ENCODE measurements at places on chromosomes 1 and 21.

GRCh38 chr1:212188599-212189351, 96.4 kb upstream of the PPP2R5A start:
- DNase-seq: no peak

- DNase-seq: no peak
These were observed 69.4 kb upstream of the MORC3 start for GRCh38 chr21:36250423-36251075.

DNA sequence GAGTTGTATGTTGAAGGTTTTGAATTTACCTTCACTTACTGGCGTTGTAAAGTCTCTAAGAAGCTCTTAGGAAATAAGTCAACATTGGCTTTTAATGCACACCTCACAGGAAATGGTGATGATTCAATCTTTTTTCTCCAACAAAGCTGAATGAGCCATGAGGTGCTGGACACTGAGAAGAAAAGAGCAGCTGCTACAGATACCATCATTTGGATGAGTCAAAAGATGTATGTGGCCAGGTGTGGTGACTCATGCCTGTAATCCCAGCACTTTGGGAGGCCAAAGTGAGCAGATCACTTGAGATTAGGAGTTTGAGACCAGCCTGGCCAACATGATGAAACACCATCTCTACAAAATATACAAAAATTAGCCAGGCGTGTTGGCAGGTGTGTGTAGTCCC, 3.3 kb upstream of the IL23R start:
- DNase-seq: no peak

GRCh38 chr1:43300378-43301094, at the start of gene TIE1:
TSS of gene TIE1 (plus strand) at chr1:43300982. CDS start at chr1:43301072, 90 bp downstream.
- DNase-seq: no peak

- DNase-seq: no peak
These were observed 12.9 kb upstream of the SLAMF7 start for GRCh38 chr1:160726114-160726497.

DNA sequence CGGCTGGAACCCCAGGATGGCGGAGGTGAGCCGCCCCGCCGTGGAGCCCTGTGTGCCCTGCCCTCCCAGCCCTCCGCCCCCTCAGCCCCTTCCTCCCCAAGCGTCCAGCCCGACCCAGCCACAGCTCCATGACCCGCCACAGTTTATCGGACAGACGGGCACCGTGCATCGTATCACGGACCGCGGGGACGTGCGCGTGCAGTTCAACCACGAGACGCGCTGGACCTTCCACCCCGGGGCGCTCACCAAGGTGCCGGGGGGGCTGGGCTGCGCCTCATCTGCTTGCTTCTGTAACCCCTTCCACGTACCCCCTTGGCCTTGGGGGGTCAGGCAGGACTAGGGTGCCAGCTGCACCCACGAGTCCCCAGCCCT, 6.6 kb upstream of the MMP23B start:
- no peak for DNase-seq

- no peak for DNase-seq
These were observed at the start of gene MINDY1 for GRCh38 chr1:151006327-151007052. TSS of gene MINDY1 (minus strand) at chr1:151006902. CDS start at chr1:151002617, 4,285 bp downstream.

DNA sequence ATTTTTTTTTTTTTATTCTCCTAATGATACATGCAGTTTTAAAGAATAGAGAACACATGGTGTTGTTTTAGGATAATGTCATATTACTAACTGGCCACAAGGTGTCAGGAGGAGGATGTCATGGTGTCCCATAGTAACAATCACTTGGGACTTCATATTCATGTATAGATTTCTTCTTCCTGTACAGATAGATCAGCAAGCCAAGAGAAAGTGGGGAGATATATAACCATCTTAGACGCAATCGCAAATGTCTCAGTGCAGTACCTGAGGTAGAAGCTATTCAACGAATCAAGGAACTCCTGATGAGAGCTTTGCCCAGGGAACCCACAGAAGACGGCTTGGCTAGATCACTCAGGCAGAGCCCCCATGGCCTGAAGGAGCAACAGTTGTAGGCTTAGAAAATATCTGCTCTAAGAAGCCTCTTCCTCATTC, 12.3 kb downstream of the OR2T11 start:
- DNase-seq: no peak

DNA sequence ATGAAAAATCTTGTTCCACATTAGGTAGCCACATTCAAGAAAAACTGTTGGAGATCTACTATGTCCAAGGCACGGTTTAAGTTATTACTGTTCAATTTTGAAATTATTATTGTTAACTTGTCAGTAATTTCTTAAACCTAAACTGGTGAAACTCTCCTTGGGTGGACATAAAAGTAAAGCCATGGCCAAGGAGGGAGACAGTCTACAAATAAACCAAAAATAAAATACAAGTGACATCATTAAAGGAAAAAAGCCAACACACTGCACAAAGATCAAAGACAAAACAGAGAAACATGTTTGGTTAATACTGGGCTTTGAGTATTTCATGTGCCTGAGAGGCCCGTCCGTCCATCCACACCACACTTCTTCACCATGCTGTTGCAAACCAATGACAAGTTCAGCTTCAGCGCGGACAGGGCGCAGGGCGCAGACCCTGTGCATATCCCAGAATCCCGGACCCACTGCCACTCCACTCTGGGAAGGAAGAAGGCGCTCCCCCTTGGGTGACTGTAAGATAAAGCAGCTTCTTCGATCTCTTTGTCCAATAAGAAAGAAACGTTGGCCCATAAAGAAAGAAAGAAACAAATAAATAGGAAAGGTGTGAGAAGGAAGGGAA, 918 bp upstream of the RASAL2 start:
- no peak for DNase-seq

DNA sequence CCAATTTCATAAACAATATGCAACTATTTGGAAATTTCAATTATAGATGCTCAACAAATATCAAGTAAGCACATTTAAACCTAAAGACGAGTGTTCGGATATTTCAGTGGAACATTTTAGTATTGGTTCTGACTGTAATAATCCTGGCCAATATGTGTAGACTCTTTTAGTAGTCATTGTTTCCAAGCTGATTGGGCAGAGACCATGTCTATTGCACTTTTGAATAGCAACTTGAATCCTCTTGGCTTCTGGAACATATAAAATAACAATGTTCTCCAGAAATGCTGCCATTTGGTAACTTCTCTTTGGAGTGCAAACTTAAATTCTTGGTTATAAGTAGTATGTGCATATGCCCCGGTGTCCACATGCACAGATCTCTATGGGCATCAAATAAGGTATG, 205.5 kb upstream of the C1orf105 start:
- DNase-seq: no peak

- no peak for DNase-seq
These were observed at the start of gene RAB42 for GRCh38 chr1:28591708-28592320. TSS of gene RAB42 (plus strand) at chr1:28592265. CDS start at chr1:28592512, 247 bp downstream.

- DNase-seq: no peak
These were observed 257.0 kb upstream of the TMEM51 start for GRCh38 chr1:14896381-14897079.

- DNase-seq: no peak
These were observed 55.7 kb upstream of the NADK start for GRCh38 chr1:1833916-1834325.

DNA sequence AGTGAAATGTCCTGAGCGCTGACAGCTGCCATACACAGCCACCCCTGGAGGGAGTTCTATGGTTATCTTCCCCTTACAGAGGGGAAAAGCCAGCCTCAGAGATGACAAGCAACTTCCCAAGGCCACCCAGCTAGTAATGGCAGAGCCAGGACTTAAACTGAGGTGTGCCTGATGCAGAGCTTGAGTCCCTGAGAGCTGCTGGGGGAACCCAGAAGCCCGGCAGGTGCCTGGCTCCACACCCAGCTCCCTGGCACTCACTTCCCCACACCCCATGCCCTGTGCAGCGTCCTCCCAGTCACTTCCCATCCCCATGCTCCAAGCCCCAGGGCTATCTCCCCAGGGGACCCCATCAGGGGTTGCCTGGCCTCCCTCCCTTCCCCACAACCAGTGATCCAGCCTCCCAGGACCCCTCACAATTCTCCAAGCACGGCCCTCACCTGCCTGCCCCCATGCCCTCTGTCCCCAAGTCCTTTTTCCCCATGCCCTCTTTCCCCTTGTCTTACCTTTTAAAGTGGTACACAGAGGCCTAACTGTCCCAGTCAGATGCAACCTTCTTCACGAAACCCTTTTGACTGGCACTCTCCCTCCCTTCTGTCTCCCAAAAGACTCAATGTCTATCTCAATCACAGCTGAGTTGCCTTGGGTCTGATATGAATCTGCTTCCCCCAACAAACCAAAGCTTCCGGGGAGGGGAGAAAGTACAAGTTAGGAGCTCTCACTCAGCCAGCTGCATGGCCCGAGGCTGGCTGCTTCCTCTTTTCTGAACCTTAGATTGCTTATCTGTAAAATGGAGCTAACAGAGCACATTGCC, 39.8 kb upstream of the LRP8 start:
- DNase-seq: no peak

GRCh38 chr1:97999320-97999719, 78.5 kb upstream of the DPYD start:
- no peak for DNase-seq

GRCh38 chr21:41774467-41775148, 7.8 kb upstream of the RIPK4 start:
- no peak for DNase-seq

- no peak for DNase-seq
These were observed 133.4 kb upstream of the ERG start for GRCh38 chr21:38631676-38632075.

- no peak for DNase-seq
These were observed 83.1 kb upstream of the WNT4 start for GRCh38 chr1:22225858-22226589.

DNA sequence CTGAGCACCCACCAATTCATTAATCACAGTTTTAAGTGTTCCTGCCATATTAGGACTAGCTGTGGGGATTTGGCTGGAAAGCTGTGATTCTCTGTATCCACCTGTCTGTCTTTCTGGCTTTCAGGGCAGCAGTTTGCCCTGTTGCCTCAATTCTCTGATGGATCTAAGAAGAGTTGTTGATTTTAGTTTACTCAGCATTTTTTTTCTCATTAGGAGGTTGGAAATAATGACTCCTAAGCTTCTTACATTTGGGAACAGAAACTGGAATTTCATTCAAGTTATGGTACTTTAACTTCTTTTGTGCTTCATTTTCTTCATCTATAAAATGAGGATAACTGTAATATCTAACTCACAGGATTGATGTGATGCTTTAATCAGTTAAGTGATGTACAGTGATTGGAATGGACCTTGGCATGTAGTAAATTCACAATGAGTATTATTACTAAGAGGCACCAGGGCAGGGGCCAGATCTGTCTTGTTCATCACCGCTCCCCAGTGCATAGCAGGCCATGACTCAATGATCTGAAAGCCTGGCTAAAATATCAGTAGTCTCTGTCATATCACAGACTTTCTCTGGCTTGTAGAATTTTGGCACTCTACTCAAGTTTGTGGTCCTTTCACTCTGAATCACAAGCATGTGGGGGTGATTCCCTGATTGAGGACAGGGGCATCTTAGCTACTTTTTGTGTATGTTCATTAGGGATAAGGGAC, 51.4 kb upstream of the GREM2 start:
- no peak for DNase-seq

GRCh38 chr1:205680073-205680851, at the start of gene SLC45A3:
TSS of gene SLC45A3 (minus strand) at chr1:205680509. CDS start at chr1:205664656, 15,853 bp downstream.
- DNase-seq: no peak

DNA sequence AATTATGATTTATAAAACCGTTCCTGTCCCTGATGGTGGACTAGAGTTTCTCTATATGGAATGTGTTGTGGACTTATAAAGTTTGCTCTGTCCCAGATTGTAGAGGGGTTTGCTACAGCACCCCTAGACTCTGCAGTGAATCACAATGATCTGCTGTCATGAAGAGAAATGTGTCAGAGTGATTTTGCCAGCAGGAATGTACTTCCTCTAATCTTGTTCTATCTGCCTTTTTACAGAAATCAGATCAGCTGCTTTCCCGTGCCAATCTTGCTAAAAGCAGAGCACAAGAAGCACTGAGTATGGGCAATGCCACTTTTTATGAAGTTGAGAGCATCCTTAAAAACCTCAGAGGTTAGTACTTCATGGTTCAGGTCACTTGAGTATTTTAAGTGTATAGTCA, 52.0 kb downstream of the LAMC2 start:
- DNase-seq: no peak

GRCh38 chr1:201361652-201362504, 15.6 kb downstream of the TNNT2 start:
- DNase-seq: no peak

DNA sequence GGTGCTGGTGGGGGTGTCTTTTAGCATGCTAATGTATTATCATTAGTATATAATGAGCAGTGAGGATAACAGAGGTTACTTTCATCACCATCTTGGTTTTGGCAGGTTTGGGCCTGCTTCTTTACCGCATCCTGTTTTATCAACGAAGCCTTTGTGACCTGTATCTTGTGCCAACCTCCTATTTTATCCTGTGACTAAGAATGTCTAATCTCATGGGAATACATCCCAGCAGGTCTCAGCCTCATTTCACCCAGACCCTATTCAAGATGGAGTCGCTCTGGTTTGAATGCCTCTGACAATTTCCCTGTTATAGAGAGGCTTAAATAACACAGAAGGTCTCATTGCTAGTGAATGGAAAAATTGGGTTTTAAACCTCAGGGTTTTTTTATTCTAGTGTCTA, 300.8 kb upstream of the PROX1 start:
- no peak for DNase-seq

GRCh38 chr1:174788981-174789380, 210.8 kb upstream of the CACYBP start:
- DNase-seq: no peak

GRCh38 chr1:209625791-209626285, 26.4 kb downstream of the LAMB3 start:
- DNase-seq: no peak

DNA sequence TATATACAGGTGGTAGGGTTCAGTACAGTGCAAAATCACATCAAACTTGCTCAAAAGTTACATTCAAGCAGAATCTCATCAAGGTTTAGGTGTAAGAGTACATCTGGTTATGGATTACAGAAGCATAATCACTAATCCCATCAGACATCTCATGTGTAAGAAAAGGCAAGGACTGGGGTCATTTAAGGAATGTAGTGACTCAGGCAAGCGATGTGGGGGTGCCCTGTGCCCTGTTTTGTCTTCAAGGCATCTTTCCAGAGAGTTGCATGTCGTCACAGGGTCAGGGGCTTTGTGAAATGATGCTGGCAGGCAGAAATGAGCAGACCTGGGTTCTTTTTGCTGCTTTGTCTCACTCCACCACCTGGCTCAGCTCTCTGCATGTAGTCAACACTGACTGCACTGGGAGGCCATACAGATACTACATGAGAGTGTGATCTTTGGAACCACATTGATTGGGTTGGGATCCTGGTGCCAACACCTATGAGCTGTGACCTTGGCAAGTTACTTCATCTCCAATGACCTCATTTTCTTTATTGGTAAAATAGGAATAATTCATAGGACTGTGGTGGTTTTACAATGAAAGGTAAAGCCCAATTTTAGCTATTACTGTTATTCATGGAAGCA, 8.2 kb upstream of the HHIPL2 start:
- no peak for DNase-seq
